ENCODE measurements at places on chromosomes 7 and 10.

- H3K4me3 ChIP-seq, result no peak overlapping the region
- no peak overlapping the region for H3K27ac ChIP-seq
- no peak for DNase-seq
- no peaks in the 10 kb centered on the region for H3K36me3 ChIP-seq
Measured at GRCh38 chr7:131506597-131506996, 49.8 kb downstream of the PODXL start.

GRCh38 chr10:23461557-23461956, 22.7 kb downstream of the OTUD1 start:
- no peak overlapping the region for H3K27ac ChIP-seq
- no peaks in the 10 kb centered on the region for H3K27me3 ChIP-seq
- no peaks in the 10 kb centered on the region for H3K4me1 ChIP-seq
- no peaks in the 10 kb centered on the region for H3K36me3 ChIP-seq

DNA sequence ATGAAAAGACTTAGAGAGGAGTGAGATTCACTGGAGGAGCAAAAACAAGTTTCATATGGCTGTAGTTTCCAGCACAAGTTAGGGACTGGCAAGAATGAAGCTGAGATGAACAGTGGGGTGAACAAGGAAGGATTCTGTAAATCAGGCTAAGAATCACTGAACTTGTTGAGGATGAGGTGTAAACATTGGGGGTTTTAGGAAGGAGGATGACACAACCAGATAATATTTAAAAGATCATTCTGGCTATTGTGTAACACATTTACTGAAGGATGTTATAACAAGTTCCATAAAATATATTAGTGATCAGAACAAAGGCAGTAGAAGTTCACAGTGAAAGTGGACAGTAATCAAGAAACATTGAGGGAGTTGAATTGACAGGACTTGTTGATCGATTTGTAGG, 68.9 kb downstream of the CD36 start:
- H3K27ac ChIP-seq, result no peak overlapping the region
- no peaks in the 10 kb centered on the region for H3K4me1 ChIP-seq
- no peaks in the 10 kb centered on the region for H3K36me3 ChIP-seq
- H3K27me3 ChIP-seq, result no peaks in the 10 kb centered on the region

GRCh38 chr10:48568131-48568530, 36.7 kb downstream of the ARHGAP22 start:
- no peaks in the 10 kb centered on the region for H3K27me3 ChIP-seq
- no peaks in the 10 kb centered on the region for H3K4me1 ChIP-seq
- no peak overlapping the region for H3K4me3 ChIP-seq
- DNase-seq, result no peak

GRCh38 chr7:5451391-5451790, 27.8 kb upstream of the TNRC18 start:
- H3K4me1 ChIP-seq, result peaks cover 8% of the 10 kb centered on the region
- H3K27me3 ChIP-seq, result no peaks in the 10 kb centered on the region
- H3K36me3 ChIP-seq, result no peaks in the 10 kb centered on the region
- H3K27ac ChIP-seq, result no peak overlapping the region

DNA sequence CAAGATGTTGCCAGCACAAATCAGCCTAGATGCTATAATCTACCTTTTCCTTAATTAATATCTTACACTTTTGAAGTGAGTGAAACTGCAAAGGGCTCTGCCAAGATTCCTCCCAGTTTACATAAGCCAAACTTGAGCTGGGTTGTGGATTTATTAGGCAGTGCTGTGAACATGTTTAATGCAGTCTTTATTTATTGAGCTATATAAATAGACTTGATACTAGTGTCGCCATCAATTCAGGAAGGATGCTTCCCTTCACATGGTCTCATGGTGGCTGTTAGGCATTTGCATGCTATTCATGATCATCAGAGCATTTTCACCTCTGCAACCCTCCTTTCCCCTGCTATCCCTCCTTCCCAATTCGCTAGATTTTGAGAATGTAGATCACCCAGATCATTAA, 40.2 kb downstream of the PLEKHS1 start:
- no peak for DNase-seq
- H3K27me3 ChIP-seq, result peaks cover 9% of the 10 kb centered on the region
- peaks cover 12% of the 10 kb centered on the region for H3K4me1 ChIP-seq
- H3K36me3 ChIP-seq, result no peaks in the 10 kb centered on the region

Data from tibial artery (tissue), 4 donors.